ENCODE measurements at places on chromosomes 1 and 21.

DNA sequence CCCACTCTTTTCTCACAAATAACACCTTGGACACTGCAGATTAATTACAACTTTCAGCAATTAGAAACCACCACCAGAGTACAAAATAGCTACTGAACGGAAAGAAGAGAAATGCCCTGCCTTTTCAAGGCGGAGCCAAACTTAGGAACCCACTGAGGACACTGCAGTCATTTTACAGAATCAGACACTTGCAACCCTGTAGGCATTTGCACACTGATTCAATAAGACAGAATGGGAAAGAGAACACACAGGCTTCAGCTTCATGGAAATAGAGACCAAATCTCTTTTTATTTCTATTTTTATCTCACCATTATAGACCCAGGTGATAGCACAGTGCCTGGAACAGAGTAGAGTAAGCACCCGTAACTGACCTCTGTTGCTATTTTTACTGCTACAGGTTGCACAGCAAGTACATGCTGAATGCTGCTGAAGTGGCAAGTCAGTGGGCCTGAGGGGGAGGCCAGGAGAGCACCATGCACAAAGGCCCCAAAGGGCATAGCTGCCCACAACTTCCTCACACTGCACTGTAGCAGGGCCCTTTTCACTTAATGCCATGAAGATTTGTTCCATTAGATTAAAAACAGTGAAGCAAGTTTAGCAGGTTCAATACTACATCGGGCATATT, 50.7 kb upstream of the EDARADD start:
- DNase-seq = no peak

- no peak for DNase-seq
These were observed 16.1 kb upstream of the RCAN3 start for GRCh38 chr1:24486331-24487065.

DNA sequence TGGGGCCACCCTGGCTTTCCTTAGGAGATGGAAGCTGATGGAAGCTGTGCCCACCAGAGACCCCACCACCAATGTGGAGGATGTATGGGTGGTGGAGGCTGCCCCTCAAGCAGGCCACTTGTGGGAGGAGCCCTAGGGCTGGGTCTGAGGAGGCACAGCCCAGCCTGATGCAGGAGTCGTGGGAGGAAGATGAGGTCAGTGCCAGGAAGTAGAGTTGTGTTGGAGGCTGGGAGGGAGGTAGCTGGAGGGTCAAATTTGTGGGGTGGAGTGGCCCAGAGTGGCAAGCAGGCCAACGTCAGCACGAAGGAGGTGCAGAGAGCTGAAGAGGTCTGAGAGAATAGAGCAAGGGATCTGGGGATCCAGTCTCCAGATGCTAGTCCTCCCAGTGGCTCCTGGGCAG, 119.0 kb upstream of the USP24 start:
- DNase-seq = no peak

DNA sequence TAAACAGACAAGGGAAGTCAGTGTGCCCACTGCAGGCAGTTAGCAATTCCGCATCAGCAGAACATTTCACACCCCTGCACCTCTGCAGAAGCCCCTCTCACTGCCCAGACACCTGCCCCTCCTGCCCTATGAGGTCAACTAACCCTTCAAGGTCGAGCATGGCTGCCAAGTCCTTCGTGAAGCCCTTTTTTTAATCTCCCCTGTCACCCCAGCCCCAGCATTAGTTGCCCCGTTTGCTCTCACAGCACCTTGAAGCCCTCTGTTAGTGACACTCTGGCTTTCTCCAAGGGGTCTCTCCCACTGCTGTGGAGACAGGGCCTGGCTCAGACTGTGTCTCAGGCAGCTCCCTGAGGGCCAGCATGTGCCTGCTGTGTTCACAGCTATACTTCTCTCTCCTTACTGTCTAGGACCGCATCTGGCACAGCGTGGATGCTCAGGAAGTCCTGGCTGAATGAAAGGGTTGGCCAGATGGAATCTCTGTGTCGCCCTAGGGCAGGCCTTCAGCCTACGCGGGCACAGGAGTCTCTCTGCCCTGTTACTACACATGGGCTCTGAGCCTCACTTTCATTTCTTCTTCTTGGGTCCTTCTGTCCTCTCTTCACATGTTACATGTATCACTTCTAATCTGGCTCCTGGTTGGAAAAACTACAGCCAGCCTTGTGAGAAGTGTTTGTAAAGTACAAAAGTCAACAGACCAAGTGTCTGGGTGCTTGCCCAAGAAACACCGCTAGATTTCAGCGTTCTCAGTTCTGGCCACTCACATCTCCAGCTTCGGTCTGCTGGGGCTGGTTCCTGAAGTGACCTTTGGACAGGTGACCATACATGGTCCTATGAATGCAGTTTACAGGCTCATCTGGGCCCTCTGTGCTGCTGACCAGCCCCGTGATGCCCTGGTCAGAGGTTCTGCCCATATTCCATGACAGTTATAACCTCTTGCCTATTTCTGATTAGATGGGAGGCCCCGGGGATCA, 19.7 kb downstream of the SLC2A1 start:
- no peak for DNase-seq

DNA sequence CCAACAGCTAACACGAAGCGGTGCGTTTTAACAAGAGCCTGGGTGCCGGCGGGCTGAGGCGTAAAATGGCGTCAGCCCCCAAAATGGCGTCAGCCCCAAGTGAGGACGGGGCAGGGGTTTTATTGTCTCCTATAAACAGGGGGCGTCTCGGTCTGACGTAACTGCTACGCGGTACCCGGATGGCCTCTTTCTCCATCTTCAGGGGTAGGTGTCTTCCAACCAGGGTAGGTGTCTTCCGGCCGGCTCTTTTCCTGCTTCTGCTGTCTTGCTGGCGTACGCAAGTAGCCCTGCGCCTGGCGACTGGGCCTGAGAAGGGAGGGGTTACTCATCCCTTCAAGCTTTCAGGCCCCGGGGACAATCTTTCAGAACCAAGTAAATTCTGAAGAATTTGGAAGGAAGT, 45.3 kb downstream of the LGR6 start:
- DNase-seq = no peak

DNA sequence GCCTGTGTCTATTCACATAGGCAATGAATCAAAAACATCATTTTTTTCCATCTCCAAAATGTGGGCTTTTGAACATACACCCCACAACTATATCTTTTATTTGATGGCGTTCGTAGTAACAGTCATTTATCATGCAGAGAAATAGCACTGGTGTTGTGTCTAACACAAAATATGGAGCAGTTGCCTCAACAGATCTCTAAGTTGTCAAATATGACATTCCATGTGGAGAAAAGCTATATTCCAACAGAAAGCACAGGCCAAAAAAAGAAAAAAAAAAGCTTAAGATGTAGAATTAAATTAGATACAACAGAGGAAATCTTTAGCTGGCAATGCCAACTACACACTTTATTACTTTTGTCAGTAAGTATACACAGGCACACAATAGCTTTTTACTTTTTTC, 411.7 kb downstream of the BRINP3 start:
- no peak for DNase-seq

GRCh38 chr1:167798952-167799351, 77.2 kb downstream of the MPZL1 start:
- DNase-seq = no peak

DNA sequence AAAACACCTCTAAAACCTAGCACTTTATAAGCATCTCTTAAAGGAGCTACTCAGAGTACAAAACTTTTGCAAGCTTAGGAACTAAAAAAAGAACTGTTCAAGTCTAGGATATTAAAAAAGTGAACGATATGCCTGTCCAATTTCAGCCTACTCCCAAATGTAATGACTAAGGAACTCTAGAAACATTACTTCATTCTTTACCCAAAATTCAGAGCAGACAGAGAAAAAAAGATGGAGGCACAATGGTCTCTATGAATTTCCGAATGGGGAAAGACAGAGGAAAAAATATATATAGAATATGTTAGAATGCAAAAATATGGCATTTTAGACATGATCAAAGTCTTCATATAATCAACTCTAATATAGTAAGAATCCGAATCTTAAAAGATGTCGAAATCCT, 61.2 kb downstream of the TP53BP2 start:
- no peak for DNase-seq

DNA sequence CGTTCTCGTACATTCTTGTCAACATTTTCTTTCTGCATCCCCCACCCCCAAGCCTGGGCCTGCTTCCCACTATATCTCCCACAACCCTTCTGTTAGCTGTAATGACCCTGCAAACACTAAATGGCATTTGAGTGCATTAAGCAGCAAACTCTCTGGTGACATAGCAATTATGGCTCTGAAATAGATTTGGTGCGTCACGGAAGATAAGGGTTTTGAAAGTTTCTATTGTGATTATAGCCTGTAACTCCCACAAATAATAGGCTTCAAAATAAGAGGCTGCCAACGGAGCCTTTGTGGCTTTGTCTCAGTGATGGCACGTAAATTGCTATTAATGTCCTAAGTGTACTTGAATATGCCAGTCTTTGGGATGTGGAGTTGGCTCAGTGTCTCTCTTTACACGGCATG, 277.6 kb downstream of the PBX1 start:
- DNase-seq = no peak

DNA sequence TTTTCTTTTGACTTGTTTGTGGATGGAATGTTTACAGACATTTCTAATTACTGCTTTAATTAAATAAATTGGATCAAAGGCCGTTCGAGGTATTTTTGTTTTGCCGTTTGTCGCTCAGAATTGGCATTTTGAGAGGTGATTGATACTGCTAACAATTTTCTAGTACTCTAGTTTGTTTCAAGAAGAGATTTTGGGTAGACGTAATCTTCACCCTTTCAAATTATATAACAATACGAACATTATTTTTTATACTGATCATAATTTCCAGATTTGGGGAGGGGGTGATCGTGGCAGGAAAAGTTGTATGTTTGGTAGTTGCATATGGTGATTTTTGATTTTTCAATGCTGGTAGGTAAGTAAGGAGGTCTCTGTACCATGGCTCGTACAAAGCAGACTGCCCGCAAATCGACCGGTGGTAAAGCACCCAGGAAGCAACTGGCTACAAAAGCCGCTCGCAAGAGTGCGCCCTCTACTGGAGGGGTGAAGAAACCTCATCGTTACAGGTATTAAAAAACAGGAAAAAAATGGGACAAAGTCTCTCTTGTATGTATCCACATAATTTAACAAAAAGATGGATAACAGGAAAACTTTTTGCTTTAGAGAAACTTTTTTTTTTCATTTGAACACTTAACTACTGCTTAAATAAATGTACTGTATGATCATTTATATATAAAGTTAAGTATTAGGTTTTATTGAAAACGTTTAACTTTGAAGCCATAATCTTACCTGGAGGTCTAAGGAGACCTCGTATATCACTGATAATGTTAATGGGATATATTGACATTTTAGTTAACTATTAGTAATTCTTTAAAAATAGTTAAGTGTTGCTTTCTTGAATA, 1.7 kb downstream of the H3-3A start:
- DNase-seq = no peak

DNA sequence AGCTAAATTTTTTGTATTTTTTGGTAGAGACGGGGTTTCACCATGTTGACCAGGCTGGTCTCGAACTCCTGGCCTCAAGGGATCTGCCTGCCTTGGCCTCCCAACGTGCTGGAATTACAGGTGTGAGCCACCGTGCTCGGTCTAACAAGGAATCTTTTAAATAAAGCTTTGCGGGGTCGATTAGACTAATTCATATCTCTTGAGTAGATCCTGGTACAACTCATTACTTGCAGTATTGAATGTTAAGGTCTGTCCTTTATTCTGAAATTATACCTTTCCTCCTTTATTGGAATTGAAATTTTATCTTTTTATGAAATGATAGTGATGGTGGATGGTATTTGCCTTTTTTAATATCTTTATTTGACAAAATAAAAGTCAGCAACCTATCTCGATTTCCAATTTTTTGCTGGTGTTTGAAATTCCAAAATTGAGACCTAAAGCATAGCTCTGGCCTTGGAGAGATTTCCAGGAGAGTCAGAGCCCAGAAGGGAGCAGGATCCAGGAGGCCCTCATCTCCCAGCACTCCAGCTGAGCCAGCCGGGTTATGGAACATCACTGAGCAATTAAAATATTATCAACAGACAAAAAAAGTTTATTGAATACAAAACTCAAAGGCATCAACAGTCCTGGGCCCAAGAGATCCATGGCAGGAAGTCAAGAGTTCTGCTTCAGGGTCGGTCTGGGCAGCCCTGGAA, 4.7 kb downstream of the S100A2 start:
- DNase-seq = no peak

- no peak for DNase-seq
These were observed 5.4 kb upstream of the SLC2A7 start for GRCh38 chr1:9031484-9032259.

DNA sequence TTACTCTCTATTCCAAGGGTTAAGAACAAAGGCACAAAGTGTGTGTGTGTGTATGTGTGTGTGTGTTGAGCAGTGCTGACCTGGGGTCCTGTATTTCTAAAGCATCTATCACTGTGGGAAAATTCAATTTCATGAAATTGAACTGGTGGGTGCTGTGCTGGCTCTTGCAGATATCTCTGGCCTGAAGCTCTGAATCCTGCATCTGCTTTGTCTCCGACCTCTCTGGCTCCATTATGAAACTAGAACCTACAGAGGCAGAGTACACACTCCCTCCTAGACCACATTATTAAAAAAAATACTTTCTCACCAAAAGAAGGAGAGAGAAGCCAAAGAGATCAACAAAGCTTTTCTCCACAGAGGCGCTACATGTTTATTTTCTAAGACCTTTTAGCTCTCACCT, 88.4 kb upstream of the PDE4B start:
- no peak for DNase-seq

GRCh38 chr1:39149509-39149908, 55.0 kb upstream of the MACF1 start:
- DNase-seq = no peak

- peak; percentile 28 for DNase-seq
These were observed 88.4 kb downstream of the LRRC8C start for GRCh38 chr1:89721351-89721750.

GRCh38 chr1:168161459-168161858, 17.3 kb upstream of the TIPRL start:
- no peak for DNase-seq

GRCh38 chr1:8122160-8122476, 96.0 kb upstream of the ERRFI1 start:
- no peak for DNase-seq

GRCh38 chr1:22524481-22524880, 38.8 kb upstream of the EPHA8 start:
- no peak for DNase-seq

DNA sequence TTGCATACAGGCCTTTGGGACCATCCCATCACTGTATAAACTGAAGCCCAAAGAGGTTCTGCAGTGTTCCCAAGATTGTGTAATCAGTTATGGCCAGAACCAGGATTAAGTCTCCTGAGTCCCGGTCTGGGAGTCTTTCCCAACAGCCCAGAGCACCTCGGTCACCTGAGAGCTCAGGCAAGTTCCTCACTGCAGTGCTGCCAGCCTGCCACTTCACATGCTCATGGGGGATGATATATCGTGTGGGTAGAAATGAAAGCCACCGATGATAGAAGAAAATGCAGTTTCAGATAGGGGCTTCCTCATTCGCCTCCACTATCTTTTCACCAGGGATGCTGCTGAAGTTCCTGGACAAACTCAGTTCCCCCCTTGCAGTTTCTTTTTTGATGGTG, 30.4 kb downstream of the FHAD1 start:
- DNase-seq = no peak

- DNase-seq = no peak
These were observed 34.0 kb downstream of the ADAM30 start for GRCh38 chr1:119862276-119862675.

- DNase-seq = peak; percentile 75
These were observed 9.8 kb upstream of the SFN start for GRCh38 chr1:26853156-26853555.
